Activated CD8-positive, alpha-beta memory T cell treated with anti-CD3 and anti-CD28 coated beads for 1 hour (primary cell): ENCODE measurements at places on chromosomes 5 and 9.

- no peak for DNase-seq
These were observed 102.4 kb upstream of the PARP8 start for GRCh38 chr5:50564079-50564478.

DNA sequence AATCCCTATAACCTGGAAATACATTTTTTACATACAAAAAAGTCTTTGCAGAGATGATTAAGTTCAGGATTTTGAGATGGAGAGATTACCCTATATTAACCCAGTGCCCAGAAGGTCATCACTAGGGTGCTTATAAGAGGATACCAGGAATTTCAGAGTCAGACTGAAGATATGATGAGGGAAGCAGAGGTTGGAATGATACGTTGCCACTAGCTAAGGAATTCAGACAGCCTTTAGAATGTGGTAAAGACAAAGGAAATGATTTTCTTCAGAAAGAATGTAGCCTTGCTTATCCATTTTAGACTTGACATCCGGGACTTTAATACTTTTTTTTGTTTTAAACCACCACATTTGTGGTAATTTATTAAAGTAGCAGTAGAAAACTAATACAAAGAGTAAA is 2176.8 kb upstream of the C9orf72 start:
- no peak for DNase-seq

GRCh38 chr9:95124582-95125367 is 192.7 kb downstream of the FANCC start:
- DNase-seq: no peak

DNA sequence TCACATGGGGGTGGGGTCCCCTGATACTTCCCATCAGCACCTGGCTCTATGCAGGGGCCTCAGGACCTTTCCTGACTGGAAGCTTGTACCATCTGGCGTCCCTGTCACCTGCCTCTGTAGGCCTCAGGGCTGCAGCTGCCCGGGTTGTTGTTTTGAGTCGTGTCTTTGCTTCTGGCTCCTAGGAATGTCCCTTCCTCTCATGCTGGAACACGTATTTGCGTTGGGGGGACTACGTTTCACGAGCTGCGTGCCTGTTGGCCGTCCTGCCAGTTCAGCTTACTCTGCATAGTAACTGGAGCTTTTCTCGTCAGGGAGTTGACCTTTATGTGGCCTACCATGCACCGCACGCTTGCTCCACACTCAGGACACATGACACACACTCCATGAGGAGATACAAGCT is 54.9 kb upstream of the IRX4 start:
- DNase-seq: no peak

DNA sequence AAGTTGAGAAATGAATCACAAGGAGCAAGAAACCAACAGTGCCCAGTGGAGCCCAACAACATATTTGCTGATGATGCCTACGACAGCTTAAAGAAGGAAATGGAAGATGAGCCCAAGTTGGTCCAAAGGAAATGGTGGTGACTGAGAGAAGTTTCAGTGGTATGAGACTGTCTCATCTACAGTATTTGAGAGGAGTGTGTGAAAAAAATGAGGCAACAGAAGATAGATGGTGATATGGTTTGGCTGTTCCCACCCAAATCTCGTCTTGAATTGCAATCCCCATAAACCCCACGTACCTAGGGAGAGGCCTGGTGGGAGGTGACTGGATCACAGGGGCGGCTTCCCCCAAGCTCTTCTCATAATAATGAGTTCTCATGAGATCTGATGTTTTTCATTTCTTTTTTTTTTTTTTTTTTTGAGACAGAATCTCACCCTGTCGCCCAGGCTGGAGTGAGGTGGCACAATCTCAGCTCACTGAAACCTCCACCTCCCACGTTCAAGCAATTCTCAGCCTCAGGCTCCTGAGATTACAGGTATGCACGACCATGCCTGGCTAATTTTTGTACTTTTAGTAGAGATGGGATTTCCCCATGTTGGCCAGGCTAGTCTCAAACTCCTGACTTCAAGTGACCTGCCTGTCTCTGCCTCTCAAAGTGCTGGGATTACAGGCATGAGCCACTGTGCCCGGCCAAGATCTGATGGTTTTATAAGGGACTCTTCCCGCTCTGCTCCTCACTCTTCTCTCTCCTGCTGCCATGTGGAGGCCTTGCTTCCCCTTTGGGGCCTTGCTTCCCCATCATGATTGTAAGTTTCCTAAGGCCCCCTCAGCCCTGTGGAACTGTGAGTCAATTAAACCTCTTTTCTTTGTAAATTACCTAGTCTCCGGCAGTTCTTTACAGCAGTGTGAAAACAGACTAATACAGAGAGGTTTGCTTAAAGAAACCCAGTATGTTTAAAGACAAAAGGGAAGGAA is 30.2 kb downstream of the EFCAB9 start:
- DNase-seq: no peak

DNA sequence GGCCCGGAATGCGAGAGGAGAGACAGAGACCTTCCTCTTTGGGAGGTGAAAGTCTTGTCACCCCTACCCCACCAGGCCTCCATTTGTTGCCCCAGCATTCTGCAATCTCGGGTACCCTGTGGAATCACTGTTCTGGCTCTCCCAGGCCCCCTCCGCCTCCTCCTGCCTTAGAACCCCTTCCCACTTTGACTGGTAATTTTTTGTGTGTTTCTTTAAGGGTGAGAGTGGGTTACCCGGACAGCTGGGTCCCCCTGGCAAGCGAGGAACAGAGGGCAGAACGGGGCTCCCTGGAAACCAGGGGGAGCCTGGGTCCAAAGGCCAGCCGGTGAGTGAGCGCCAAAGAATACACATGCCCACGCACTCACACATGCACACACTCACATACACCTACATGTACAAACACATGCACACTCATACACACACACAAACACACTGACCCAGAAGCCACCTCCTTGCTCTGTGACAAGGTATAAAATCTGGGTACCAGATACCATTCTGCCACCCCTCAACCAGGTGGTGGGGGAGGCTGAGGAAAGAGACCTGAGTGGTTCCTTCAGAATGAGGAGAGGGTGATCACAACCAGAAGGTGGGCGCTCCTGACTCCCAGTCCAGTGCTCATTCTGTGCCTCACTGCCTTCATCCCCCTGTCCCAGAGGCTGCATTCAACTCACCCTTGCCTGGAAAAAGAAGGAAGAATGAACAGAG is 30.9 kb upstream of the ORM1 start:
- DNase-seq: no peak

- DNase-seq: no peak
These were observed 64.4 kb downstream of the ARHGEF37 start for GRCh38 chr5:149645725-149646124.

- DNase-seq: no peak
These were observed 130.4 kb downstream of the PRELID2 start for GRCh38 chr5:145704724-145705123.
